ENCODE measurements at places on chromosomes 6 and 20.

DNA sequence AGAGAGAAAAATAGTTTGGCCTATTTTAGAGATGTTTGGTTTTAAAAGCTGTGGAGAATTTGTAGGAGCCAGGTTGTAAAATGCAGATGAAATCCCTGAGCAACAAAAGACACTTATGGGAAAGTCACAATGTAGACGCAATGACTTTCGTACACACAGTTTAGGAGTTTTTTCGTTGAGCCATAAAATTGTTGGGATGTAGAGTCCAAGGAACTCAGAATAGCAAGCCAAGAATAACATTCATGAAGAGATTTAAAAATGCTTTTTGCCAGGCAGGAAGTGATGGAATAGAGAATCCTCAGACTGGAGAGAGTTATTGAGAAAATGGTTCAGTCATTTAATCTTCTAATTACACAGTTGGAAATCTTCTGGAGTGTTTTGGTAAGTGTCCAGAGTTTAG, 11.5 kb upstream of the PROKR2 start:
- no peak for DNase-seq

GRCh38 chr20:36355469-36356171, 49.5 kb downstream of the DLGAP4 start:
- no peak for DNase-seq

GRCh38 chr6:17186925-17187324, 85.1 kb downstream of the STMND1 start:
- no peak for DNase-seq

DNA sequence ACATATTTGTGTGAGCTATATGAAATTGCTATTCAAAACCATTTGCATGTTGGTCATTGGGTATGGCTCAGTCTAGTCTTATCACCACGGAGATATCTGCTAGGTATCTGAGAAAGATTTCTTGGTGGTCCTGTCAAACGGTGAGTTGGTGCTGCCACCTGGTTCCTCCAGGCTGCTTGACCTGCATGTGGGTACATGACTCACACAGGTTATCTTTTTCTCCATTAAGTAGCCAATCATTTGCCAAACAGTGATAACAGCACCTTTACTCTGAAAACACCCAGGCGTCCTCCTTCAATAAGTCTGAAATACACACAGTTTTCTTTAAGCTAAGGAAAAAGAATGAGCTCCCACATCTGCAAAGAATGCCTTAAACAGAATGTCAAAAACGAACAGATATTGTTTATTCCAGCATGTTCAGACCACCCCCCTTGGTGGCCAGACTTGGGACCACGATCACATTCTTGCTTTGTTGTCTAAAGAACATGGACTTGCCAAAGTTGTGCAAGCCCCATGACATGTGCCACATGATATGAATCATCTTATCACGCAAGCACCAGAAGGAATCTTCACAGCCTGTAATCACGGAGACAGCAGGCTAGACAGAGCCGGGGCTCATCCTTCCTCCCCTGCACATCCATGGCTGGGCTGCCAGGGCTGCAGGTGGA, 200.7 kb upstream of the THBS2 start:
- DNase-seq = no peak

- no peak for DNase-seq
These were observed 302.0 kb downstream of the NRN1 start for GRCh38 chr6:5704708-5705107.

DNA sequence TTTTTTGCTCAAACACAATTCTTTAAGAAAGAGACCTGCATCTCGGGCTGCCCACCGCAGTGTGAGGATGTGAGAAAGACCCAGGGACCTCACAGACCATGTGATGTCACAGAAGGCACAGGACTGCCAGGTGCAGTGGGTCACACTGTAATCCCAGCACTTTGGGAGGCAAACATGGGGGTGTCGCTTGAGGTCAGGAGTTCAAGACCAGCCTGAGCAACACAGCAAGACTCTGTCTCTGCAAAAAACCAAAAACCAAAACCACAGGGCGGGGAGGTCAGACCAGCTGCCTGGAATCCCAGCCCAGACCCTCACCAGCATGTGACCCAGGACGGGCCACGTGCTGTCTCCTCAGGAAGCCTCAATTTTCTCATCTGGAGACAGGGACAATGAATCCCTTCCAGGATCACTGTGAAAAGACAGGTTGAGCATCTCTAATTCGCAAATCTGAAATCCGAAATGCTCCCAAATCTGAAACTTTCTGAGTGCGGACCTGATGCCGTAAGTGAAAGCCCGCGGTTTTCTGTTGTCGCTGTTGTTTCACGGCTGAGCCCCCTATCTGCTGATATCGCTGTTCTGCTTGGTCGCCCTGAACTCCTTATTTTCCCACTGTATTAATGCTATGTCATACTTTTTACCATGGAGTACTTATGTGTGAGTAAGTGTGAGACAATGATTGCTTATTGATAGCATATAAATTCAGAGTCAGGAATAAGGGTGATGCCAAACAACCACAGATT, 159.5 kb upstream of the PTPN1 start:
- DNase-seq = no peak

GRCh38 chr6:160104821-160105517, 16.6 kb upstream of the SLC22A1 start:
- no peak for DNase-seq

DNA sequence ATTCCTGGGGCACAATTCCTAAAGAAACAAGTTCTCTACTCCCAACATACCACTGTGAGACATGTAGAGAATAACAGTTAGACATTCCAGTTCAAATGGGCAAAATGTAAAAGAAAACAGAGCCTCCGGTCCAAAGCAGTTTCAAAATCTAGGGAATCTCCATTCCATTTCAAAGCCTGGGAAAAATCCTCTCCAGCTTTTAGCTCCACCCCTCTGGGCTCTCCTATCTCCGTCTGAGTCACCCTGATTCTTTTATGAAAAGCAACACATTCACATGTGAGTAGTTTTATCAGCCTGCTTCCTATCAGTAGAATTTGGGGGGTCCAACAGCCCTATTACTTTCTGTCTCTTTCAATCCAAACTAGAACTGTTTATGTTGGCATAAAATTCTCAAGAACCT, 3.7 kb downstream of the CSNK2A1 start:
- DNase-seq = no peak

- peak; percentile 58 for DNase-seq
These were observed 32.5 kb downstream of the MGME1 start for GRCh38 chr20:18001131-18001921.
